HL-60 (cell line): ENCODE measurements at places on chromosomes 3 and 15.

- no peak for DNase-seq
Observed at GRCh38 chr3:124837730-124838186, 49.4 kb downstream of the ITGB5 start.

GRCh38 chr3:150237490-150237889, 170.6 kb upstream of the TSC22D2 start:
- no peak for DNase-seq

DNA sequence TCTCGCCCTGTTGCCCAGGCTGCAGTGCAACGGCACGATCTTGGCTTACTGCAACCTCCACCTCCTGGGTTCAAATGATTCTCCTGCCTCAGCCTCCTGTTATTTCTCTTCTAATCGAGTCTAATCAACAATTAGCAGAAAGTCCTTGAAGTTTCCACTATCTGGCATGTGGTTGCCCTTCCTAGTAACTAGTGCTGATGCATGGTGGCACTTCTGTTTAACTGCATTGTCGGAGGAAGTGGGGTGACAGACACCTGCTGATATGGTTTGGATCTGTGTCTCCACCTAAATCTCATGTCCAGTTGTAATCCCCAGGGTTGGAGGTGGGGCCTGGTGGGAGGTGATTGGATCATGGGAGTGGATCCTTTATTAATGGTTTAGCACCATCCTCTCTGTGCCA, 9.2 kb downstream of the CRTAP start:
- no peak for DNase-seq

GRCh38 chr3:71708476-71709105, 16.6 kb downstream of the EIF4E3 start:
- peak; percentile 39 for DNase-seq
